ENCODE measurements at places on chromosomes 13 and 19.

DNA sequence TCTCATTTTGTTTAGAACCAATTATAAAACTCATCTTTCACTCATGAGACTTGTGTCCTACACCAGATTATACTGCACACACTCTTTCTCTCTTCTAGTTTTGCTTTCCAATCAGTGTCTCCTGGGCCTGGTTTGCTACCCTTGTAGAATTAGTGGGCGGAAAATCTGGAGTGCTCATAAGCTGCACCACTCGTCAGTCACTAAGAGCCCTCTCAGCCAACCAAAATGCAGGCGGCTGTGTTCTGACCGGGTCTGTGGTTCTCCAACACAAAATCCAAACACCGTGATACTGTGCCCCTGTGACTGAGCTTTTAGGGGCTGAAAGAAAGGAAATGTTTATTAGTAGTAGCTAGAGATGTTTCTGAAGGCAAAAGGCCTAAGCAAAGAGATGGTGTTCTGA is 83.7 kb upstream of the OBI1 start:
- no peak overlapping the region for H3K4me3 ChIP-seq
- no peak for DNase-seq
- no peaks in the 10 kb centered on the region for H3K4me1 ChIP-seq
- no peaks in the 10 kb centered on the region for H3K27me3 ChIP-seq

DNA sequence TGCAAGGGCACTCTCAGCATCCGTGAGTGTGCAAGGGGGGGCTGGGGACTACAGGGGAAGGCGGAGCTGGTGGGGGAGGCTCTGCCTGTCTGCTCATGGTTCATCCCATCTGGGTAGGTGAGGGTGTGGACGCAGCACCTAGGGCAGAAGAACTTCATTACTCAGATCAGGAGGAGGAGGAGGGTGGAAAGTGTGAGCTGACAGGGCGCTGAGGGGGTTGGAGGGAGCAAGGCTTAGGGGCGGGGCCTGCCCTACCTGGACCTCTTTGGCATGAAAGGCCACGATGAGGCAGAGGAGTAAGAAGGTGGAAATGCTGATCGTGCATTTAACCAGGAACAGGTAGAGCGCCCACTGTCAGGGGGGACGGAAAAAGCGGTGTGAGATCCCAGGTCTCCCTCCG is 4.5 kb downstream of the KCNN4 start:
- H3K36me3 ChIP-seq = no peaks in the 10 kb centered on the region
- H3K27me3 ChIP-seq = no peaks in the 10 kb centered on the region
- no peak for DNase-seq
- no peak overlapping the region for H3K27ac ChIP-seq

- H3K4me3 ChIP-seq = no peak within 1 kb of the TSS
- no peaks in the 10 kb centered on the region for H3K36me3 ChIP-seq
- no peak within 1 kb of the TSS for H3K27ac ChIP-seq
- H3K4me1 ChIP-seq = no peaks in the 10 kb centered on the region
- H3K27me3 ChIP-seq = no peaks in the 10 kb centered on the region
Observed at GRCh38 chr19:9178901-9179300, at the start of gene OR7D2. Gene OR7D2, plus strand, starts transcription at chr19:9178979. Its CDS starts 6,803 bp downstream, at chr19:9185782.

- DNase-seq = no peak
- no peaks in the 10 kb centered on the region for H3K4me1 ChIP-seq
- H3K36me3 ChIP-seq = no peaks in the 10 kb centered on the region
- no peak overlapping the region for H3K4me3 ChIP-seq
- no peak overlapping the region for H3K27ac ChIP-seq
Observed at GRCh38 chr13:30892966-30893365, 13.1 kb upstream of the MEDAG start.

GRCh38 chr13:83453723-83454122 is 428.6 kb downstream of the SLITRK1 start:
- no peaks in the 10 kb centered on the region for H3K27me3 ChIP-seq
- DNase-seq = no peak
- no peak overlapping the region for H3K4me3 ChIP-seq
- no peak overlapping the region for H3K27ac ChIP-seq

GRCh38 chr19:3769494-3769893 is 2.5 kb downstream of the RAX2 start:
- no peaks in the 10 kb centered on the region for H3K36me3 ChIP-seq
- no peak overlapping the region for H3K4me3 ChIP-seq
- no peaks in the 10 kb centered on the region for H3K4me1 ChIP-seq
- no peak for DNase-seq
- H3K27ac ChIP-seq = no peak overlapping the region

- no peaks in the 10 kb centered on the region for H3K36me3 ChIP-seq
- DNase-seq = no peak
- no peak overlapping the region for H3K4me3 ChIP-seq
- H3K4me1 ChIP-seq = no peaks in the 10 kb centered on the region
Observed at GRCh38 chr19:47448360-47448727, 23.3 kb downstream of the SLC8A2 start.

DNA sequence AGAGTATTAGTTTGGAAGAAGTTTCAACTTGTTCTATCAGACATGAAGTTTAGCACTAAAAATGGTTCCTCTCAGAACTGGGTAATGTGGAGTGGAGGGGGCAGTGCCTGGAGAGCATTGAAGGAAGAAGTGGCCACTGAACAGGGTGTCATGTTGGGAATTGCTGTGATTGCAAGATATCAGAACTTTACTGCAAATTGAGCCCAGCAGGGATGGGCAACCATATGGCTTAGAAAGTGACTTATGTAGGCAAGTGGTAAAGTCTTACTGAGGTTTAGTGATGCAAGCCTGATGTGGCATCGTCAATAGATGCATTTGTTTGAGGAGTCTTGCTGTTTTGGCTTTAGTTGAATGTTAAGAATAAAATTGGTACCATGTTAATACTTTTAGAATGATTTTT is 31.7 kb downstream of the WASF3 start:
- no peak overlapping the region for H3K27ac ChIP-seq
- H3K27me3 ChIP-seq = no peaks in the 10 kb centered on the region
- no peaks in the 10 kb centered on the region for H3K36me3 ChIP-seq

DNA sequence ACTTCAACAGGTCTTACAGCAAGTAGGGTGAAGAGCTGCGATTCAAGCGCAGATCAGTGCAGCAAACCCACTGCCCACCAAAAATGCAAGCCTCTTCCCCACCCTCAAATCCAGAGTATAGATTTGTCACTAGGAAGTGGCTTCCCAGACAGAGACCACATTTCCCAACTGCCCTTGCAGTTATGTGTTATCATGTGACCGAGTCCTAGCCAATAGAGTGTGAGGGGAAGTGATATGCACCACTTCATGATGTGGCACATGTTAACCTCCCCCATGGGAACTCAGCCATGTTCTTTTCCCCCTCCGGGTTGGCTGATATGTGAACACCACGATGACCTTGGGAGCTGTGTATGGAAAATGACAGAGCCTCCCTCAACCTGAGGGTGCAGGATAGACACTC is 50.8 kb downstream of the MBD3L2B start:
- H3K4me1 ChIP-seq = no peaks in the 10 kb centered on the region
- H3K27me3 ChIP-seq = no peaks in the 10 kb centered on the region
- H3K27ac ChIP-seq = no peak overlapping the region
- H3K36me3 ChIP-seq = no peaks in the 10 kb centered on the region
- H3K4me3 ChIP-seq = no peak overlapping the region

DNA sequence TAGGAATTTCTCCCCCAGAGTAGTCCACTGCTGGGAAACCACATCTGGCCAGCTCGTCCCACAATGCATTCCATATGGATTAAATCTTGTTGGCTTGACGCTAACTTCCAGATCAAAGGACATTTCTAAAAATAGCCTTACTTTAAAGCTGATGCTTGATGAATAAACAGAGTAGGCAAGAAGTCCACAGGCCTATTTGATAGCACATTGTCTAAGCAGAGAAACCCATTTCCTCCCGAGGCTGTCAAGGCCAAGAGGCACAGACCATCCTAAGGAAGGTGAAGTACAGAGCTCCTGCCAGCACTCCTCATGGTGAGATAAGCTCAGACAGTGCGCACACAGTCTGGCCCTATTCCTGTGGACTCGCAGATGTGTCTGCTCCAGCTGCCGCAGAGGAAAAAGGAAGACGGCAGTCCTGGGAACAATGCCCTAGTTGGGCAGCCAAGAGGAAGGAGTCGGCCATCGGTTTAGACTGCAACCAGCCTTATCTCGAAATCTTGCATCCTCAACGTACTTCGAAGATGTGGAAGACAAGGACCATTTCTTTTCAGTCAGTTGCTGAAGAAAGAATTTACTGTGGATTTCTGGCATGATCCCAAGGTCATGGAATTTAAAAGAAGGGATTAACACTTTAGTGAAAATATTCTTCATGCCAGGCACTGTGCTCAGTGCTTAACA is 156.8 kb downstream of the RGCC start:
- H3K27ac ChIP-seq = peak overlapping the region; percentile 18
- H3K4me1 ChIP-seq = no peaks in the 10 kb centered on the region
- no peak overlapping the region for H3K4me3 ChIP-seq
- H3K27me3 ChIP-seq = no peaks in the 10 kb centered on the region
- no peaks in the 10 kb centered on the region for H3K36me3 ChIP-seq

DNA sequence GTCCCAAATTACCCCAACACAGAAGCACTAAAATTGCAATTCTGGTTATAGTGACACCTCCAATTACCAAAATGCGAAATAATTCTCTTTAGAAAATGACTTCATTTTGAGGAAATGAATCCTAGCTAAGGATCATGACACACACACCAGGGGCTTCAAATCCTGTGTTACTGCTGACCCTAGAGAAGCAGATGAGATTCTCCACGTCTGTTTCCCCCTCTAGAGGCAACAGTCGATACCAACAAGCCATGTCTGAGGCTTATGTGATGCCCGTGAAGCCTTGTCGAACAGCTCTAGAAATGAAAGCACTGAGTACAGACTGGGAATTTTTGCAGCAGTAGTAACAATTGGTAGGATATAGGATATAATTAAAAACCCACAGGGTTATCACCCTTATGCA is 153.6 kb upstream of the TMTC4 start:
- H3K27me3 ChIP-seq = no peaks in the 10 kb centered on the region
- H3K27ac ChIP-seq = no peak overlapping the region
- no peak overlapping the region for H3K4me3 ChIP-seq
- no peak for DNase-seq
- H3K4me1 ChIP-seq = no peaks in the 10 kb centered on the region
- no peaks in the 10 kb centered on the region for H3K36me3 ChIP-seq

GRCh38 chr13:110283736-110284517 is 23.0 kb downstream of the COL4A1 start:
- no peaks in the 10 kb centered on the region for H3K4me1 ChIP-seq
- no peak for DNase-seq
- no peaks in the 10 kb centered on the region for H3K27me3 ChIP-seq
- no peak overlapping the region for H3K4me3 ChIP-seq

DNA sequence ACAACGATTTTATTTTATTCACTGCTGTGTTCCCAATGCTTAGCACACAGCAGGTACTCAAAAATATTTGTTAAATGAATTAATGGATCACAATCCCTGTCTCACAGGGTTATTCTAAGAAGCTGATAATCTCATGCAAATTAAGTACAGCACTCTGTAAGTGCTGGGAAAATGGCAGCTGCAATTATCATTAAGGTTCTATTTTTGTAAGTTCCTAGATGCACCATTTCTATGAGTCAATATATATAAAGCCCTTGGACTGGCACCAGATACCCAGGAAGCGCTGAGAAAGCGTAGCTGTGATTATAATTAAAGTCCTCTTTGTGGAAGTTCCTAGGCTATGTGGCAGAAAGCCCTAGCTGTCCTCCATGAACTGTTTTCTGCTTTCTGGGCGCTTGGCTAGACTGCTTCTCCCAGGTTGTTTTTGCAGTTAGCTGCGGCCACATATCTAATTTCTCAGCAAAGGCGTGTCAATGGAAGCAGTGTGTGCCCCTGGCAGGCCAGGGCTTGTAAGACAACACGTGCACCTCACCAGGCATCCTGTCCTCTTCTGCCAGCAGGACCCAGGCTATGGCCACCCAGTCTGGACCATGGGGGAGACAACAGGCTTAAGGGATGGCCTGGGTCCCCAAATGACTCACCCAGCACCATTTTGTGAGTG is 5.2 kb upstream of the SRRM5 start:
- H3K4me1 ChIP-seq = no peaks in the 10 kb centered on the region
- DNase-seq = no peak
- no peaks in the 10 kb centered on the region for H3K27me3 ChIP-seq
- no peaks in the 10 kb centered on the region for H3K36me3 ChIP-seq
- no peak overlapping the region for H3K27ac ChIP-seq
- H3K4me3 ChIP-seq = no peak overlapping the region

DNA sequence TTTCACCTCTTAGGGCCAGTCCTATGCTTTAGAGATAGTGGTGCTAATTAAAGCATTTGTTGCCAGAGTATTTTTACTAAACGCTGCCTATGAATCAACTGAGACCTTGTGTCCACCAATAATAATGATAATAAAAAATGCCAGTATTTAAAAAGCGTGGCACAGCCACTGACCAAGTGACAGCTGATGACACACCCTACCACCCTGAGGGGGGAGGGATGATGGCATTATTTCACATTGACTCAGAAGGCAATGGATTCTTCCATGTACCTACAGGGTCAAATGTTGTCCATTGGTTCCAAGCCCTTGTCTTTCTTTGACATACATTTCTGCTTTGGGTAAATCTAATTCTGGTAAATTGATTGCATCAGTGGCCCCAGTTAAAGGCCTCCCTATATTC is 384.4 kb downstream of the DLEU7 start:
- H3K4me1 ChIP-seq = no peaks in the 10 kb centered on the region
- no peaks in the 10 kb centered on the region for H3K36me3 ChIP-seq
- H3K4me3 ChIP-seq = no peak overlapping the region
- H3K27ac ChIP-seq = no peak overlapping the region
- H3K27me3 ChIP-seq = no peaks in the 10 kb centered on the region

DNA sequence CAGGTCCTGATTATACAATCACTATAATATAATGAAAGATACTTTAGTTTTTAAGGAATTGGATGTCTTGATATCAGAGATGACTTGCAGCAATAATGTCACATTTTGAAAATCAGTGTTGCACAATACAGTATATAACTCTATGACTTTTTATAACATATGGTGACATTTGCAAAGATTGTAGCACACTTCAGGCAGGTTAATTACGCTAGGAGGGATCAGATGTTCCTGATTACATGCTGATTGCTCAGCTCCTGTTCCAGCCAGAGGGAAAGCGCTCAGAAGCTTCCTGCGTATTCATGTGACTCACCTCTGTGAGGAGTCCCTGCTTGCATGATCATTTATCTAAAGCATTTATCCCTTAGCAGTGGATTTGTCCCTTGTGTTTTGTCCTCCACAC is 265.6 kb downstream of the GPC5 start:
- H3K27me3 ChIP-seq = no peaks in the 10 kb centered on the region
- no peaks in the 10 kb centered on the region for H3K36me3 ChIP-seq
- DNase-seq = no peak
- no peaks in the 10 kb centered on the region for H3K4me1 ChIP-seq
- H3K4me3 ChIP-seq = no peak overlapping the region

DNA sequence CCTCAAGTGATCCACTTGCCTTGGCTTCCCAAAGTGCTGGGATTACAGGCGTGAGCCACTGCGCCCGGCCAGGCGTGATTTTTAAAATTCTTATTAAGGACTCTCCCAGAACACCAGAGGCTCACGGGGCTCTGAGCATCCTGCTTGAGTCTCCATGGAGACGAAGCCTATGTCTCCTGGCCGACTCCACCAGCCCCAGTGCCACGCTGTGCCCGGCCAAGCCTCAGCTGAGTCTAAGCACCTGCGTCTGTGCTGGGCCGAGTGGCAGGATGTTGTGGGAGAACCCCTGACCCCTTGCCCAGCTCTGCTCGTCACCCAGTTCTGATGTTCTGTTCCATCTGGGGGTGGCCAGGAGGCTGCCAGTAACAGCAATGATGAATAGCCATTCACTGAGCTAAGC is 3.9 kb upstream of the CELF5 start:
- DNase-seq = no peak
- H3K36me3 ChIP-seq = no peaks in the 10 kb centered on the region
- H3K27me3 ChIP-seq = no peaks in the 10 kb centered on the region
- no peak overlapping the region for H3K27ac ChIP-seq
- no peaks in the 10 kb centered on the region for H3K4me1 ChIP-seq

- no peak overlapping the region for H3K27ac ChIP-seq
- no peaks in the 10 kb centered on the region for H3K4me1 ChIP-seq
- DNase-seq = no peak
- H3K4me3 ChIP-seq = no peak overlapping the region
- no peaks in the 10 kb centered on the region for H3K36me3 ChIP-seq
Observed at GRCh38 chr19:49701271-49701786, 10.4 kb downstream of the CPT1C start.
